Glutamatergic neuron (in vitro differentiated cells): ENCODE measurements at places on chromosomes 11 and 22.
A peak's percentile ranks its signal among the peaks of the same experiment; 100 is the strongest.

- DNase-seq = no peak
Observed at GRCh38 chr11:63556404-63557013, 6.7 kb downstream of the PLAAT2 start.

DNA sequence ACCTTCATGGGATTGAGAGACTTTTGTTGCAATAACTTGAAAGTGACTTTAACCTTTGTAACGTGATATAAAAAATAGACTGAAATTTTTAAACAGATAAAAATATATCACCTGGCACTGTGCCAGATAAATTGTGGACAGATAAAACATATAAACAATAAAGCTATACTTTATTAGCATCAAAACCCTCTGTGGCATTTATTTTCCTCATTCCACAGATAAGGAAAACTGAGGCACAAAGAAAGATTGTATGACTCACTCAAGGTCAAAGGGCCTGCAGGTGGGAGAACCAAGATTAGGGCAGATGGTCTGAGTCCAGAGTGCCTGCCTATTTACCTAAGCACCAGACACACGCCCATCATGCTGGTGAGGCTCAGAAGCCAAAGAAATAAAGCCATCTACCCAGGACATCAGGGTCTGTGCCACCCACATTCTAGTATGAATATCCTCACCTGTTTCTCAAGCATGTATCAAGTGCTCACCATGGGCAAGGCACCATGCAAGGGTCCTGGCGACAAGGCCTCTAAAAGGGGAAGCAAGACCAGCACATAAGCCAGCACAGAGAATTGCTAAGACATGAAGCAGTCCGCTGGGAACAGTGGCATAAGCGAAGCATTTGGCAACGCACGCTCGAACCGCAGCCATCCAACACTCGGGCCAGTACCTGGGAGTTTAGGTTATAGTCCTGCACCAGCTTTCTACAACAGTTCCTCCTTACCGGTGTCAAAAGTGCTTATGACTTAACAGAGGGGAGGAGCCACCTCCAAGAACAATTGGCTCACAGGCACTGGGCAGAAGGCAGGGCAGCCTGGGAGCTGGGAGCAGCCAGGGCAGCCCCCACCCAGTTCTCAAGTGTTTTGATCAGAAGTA lies 17.6 kb downstream of the MYH9 start:
- DNase-seq = no peak

- DNase-seq = no peak
Observed at GRCh38 chr11:63549411-63549810, 12.8 kb downstream of the PLAAT4 start.

DNA sequence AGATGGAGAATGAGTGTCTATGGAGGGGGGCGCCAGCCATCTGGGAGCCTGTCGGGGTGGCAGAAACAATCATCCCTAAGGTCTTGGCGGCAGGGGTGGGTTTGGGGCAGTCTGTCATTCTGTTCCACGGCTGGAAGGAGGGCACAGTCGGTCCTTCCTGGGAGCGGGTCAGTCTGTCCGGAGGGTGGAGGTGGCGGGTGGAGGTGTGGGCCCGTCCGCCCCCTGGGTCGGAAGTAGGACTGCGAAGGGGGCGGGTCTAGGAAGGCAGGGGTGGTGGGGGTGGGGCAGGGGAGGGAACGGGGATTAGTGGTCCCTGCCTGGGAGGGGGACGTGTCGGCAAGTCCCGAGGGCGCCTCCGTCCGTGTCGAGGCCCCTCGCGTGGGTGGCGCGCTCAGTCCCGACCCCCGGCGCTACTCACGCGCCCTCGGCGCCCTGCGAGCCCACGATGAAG lies 461 bp downstream of the TBC1D10A start:
- no peak for DNase-seq

- no peak for DNase-seq
Observed at GRCh38 chr22:36644333-36644757, 59.2 kb downstream of the CACNG2 start.

DNA sequence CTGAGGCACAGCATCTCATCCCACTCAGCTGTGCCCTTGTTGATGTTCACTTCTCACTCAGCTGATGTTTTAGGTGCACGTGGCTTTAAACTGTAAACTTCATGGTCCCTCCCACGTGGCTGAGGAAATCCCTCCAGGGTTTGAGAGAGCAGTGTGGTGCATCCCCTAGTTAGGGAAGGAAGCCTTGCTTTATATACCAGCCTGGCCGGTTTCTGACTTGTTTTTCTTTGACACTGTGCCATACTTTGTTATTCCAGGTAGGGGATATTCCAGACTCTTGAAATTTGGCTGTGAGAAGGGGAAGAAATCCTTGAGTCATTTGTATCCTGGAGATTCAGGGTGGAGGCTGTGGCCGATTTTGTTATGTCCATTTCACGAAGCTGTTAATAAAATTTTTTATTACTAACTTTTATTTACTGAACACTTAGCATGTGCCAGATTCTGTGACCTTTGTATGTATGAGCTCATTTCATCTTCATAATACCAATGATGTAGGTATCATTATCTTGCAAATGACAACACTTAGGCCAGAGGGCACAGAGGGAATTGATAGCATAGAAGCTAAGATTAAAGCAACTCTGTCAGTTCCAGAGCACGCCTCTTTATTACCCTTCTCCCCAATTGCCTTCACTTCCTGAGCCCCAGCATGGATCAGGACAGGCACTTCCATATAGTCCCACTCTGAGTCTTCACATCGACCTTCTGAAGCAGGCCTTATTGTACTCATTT lies 116.6 kb downstream of the NAV2 start:
- DNase-seq = no peak

GRCh38 chr11:3709977-3710376 lies 38.8 kb upstream of the CHRNA10 start:
- DNase-seq = no peak

GRCh38 chr22:17171153-17172028 lies 12.3 kb upstream of the HDHD5 start:
- peak; percentile 94 for DNase-seq

- DNase-seq = no peak
Observed at GRCh38 chr11:31643857-31644256, 134.3 kb downstream of the ELP4 start.

DNA sequence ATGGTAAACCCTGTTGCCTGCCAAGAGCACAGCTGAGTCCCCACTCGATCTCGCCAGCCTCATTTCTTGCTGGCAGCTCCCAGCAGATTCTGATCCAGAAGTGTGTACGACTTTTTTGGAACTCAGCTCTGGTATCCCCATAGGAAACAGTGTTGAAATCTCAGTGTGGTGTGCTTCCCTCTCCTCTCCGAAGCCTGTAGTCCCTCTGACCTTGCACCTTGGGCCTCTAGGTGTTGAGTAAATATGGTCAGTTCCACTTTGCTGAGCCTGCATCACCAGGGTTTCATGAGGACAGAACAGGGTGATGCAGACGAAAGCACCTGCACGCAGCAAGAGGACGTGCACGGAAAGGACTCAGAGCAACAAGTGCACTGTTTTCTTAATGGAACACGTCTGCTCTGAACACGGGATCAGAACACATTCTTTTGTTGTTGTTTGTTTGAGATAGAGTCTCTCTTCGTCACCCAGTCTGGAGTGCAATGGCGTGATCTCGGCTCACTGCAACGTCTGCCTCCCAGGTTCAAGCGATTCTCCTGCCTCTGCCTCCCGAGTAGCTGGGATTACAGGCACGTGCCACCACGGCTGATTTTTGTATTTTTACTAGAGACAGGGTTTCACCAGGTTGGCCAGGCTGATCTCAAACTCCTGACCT lies 3.8 kb upstream of the CPT1A start:
- DNase-seq = no peak

- DNase-seq = no peak
Observed at GRCh38 chr11:86596861-86597586, 75.4 kb downstream of the ME3 start.

DNA sequence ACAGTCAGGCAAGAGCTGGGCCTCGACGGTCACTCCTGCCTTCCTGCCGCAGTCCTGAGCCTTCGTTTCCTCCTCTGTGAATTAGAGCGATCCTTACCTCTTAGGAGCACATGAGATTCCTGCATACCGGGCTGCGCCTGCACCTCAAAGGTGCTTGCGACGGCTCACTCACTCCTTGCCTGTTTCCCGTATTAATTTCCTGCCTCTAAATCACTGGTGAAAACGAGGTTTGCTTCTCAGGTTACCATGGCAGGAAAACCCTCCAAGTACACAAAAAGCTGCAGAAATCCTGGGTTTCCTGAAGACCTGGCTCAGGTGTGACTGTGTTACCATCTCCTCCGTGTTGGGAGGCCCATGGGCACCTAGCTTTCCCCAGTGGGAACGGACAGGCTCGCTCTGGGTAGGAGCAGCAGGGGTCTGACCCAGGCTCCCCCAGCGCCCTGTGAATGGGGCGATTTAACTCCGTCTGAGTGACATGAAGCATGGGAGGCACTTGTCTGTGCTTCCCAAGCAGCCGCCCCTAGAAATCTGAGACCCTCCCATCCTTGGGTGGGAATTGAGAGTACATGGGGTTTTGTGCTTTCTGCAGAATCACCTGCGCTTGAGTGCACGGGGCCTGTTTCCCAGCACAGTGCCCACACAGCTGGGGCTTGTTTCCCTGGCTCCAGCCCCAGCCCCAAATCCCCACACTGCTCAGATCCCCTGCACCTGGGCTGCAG lies 64.8 kb downstream of the PHF21B start:
- no peak for DNase-seq

- DNase-seq = no peak
Observed at GRCh38 chr11:3833449-3833848, 7.3 kb downstream of the RHOG start.

DNA sequence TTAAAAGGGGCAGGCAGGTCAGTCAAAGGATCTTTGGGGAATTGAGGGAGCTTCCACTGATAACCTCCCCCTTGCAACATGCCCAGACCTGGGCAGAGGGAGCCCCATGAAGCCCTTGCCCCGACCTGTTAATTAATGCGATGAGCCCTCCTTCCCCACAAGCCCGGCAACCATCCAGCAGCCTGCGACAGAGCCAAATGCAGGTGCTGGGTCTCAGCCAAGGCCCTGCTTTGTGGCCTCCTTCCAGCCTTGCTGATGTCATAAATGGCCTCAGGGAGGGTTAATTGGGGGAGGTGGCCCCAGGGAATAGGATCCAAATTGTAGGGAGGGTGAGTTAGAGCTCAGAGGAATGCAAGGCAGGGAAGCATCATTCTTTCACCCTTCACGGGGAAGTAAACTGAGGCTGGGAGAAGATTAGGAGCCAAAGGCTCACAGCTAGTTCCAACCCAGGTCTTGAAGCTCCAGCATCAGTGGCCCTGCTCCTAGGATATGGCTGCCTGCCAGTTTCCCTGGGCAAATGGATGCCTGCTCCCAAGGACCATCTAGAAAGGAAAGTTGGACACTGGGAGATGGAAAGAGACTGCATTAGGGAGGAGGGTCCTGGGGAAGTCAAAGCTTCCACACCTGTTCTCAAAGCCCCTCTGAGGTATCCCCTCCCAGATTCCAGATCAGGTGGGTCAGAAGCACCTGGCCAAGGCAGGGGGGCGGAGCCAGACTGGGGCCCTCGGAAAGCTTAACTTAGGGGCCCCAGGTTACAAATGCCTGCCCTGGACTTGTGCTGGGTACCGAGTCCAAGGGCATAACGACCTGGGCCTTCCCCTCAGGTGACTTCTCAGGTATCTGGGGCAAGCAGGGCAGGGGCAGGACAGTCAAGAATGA lies 34.1 kb downstream of the LMO1 start:
- peak; percentile 8 for DNase-seq

DNA sequence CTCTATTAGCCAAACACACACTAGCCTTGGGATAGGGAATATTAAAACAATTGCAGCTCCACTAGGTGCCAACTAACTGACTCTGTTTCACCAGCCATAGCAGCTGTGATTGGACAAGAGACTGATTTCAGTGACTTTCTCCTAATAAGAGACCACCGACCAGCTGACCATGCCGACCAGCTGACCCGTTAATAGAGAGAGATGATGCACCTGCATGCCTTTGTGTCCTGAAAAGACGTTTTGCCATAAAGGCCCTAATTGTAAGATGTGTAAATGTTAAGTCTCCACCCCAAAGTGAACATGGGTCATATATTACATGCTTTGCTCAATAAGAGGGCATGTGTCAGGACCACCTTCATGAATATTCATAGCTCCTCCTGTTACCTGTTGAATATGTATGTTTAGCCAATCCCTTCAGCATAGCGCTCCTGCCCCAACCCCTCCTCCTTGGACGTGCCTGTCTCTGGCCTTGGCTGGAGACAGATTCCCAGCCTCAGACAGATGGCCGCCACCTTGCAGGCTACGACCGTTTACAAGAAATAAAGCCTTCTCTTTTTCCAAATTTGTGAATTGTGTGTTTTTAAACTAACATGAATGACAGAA lies 1.3 kb upstream of the NADSYN1 start:
- DNase-seq = peak; percentile 77

- DNase-seq = peak; percentile 24
Observed at GRCh38 chr11:128692753-128693415, 988 bp upstream of the FLI1 start.

DNA sequence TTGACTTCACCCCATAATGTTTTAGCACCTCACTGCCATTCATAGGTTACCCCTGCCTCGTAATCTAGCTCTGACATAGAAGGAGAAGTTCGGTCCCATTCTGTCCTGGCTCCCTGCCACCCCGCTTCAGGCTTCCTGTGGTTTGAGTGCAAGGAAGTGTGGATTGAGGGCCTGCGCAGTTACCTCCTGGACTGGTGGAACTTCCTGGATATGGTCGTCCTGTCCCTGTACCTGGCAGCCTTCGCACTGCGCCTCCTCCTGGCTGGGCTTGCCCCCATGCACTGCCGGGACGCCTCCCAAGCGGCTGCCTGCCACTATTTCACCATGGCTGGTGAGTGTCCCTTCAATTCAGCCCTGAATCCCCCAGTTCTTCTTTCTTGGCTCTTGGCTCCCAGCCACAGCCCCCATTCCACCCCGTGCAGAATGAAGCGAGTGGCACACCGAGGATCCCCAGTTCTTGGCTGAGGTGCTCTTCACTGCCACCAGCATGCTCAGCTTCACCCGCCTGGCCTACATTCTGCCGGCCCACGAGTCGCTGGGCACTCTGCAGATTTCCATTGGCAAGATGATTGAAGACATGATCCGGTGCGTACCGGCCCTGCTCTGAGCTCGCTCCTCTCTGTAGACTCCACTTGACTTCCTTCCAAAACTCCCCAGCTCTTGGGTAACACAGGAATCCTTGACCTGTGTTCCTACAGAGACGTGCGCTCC lies 15.4 kb downstream of the ART5 start:
- no peak for DNase-seq

- DNase-seq = no peak
Observed at GRCh38 chr11:20293531-20293930, 70.0 kb upstream of the HTATIP2 start.

DNA sequence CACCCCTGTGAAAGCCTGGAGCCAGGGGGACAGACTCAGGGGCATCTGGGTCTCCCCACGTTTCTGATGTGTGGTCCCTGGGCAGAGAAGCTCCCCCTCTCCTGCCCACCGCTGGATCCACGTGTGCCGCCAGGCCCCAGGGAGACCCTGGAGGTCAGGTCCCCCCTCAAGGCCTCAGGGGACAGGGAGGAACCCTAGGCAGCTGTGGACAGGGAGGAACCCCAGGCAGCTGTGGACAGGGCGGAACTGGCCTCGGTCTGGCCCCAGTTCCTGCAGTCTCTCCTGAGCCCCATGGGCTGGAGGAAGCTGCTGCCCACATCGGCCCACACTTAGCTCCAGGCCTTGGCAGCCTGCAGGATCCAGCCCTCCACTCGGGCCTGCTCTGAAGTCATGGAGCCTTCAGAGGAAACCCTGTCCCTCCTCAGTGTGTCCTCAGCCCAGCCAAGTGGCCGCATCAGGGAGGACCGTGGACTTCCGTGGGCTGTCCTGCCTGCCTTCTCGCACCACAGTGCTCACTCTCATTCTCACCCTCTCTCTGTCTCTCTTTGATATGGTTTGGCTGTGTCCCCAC lies 127.7 kb downstream of the BRD1 start:
- DNase-seq = no peak

GRCh38 chr11:46489656-46490560 lies 98.3 kb upstream of the CHRM4 start:
- DNase-seq = peak; percentile 29
